Thoracic aorta (tissue), 2 donors: ENCODE measurements at places on chromosomes 2 and 18. TPM values are rescaled to one million over a fixed set of nuclear protein-coding genes. Genes with fewer than 3 reads are reported as not detected.

The FBXO15 gene
- not detected for total RNA-seq

The SDC1 gene
- total RNA-seq, result 3.1 TPM

The CLIP4 gene
- total RNA-seq, result 31.3 TPM

The UGT1A5 gene
- total RNA-seq, result not detected

The CHPF gene
- total RNA-seq, result 184 TPM

The ALPG gene
- not detected for total RNA-seq

The GDF7 gene
- total RNA-seq, result 39.7 TPM

The CNGA3 gene
- total RNA-seq, result not detected

The DUSP19 gene
- total RNA-seq, result 14.1 TPM

The IL37 gene
- not detected for total RNA-seq

The DYSF gene
- 15.2 TPM for total RNA-seq

The CD302 gene
- total RNA-seq, result 110 TPM

The HOXD12 gene
- not detected for total RNA-seq

The GREB1 gene
- total RNA-seq, result 13.5 TPM

The KLHL29 gene
- total RNA-seq, result 18.5 TPM

The MALT1 gene
- total RNA-seq, result 17.7 TPM

The MYCN gene
- 0.21 TPM for total RNA-seq

The SLC9A2 gene
- 0.71 TPM for total RNA-seq

The EFR3B gene
- 1.4 TPM for total RNA-seq

The RUFY4 gene
- total RNA-seq, result 0.68 TPM

The HDLBP gene
- 447 TPM for total RNA-seq
